ENCODE measurements at places on chromosomes 1 and 21.

GRCh38 chr1:233357595-233358397 is 30.3 kb downstream of the MAP3K21 start:
- DNase-seq = no peak

DNA sequence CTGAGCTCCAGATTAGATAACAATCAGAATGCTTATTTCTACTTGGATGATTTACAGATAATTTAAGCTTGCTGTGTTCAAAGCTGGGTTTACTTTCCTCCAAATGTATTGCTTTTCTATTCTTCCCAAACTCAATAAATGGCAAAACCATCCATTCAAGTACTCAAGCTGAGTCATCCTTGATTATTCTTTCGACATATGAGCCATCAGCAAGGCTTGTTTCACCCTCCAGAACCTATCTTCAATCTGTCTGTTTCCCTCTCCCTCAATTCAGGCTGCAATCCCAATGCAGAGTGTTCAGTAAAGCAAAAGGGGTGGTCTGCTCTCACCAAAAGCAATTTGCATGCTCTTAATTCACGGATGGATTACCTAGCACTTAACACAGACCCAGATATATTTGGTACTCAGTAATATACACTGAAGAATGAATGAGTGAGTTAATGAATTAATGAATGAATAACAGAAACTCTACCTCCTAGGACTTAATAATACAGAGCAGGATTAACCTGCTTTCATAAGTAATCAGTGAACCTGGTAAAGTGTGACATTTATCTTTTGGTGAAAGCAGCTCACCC is 41.9 kb downstream of the DDR2 start:
- no peak for DNase-seq

- no peak for DNase-seq
Measured at GRCh38 chr1:230791986-230792564, 44.9 kb downstream of the CAPN9 start.

- no peak for DNase-seq
Measured at GRCh38 chr1:204080163-204080903, 7.4 kb downstream of the SOX13 start.

DNA sequence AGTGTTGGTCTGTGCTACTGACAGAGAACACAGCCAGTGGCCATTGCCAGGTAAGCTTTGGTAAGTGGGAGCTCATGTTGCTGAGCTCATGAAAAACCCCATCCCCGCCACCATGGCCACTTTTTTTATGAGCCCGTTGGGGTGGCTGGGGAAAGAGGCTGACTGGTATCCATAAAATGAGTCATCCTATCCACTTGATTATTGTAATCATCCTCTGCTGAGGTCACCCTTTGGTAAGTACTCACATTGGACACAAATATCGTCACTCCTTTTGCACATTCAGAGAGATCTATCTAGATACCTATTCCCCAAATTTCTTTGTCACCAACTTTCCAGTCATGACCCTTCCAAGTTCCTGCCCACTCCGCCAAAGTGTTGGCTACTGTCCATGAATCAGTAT is 22.0 kb downstream of the SLAMF7 start:
- no peak for DNase-seq

DNA sequence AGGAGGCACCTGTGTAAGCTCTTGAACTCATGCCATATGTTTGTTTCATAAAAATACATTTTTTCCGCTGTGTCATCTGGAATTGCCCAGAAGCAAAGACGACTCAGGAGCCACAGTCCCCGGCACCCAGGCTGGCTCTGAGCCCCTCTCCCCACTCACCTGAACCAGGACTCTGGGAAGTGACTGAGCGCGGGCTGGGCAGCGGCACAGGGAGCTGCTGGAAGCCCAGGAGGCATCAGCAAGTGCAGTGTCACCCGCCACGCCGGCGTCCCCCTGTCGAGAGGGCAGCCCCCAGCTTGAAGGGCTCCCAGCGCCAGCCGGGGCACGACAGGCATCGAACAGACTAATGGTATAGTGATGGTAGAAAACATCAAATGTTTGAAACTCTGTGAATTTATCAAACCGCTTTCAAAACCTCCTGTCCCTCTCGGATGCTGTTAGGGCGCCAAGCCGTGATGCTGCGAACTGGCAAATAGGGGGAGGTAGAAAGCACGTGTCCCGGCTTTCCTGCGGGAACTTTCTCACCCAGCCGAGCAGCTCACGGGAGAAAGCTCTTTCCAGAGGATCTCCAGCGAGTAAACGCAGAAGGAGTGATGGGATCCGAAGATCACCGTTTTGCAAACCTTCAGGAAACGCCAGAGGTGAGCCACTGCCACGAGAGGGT is 57.8 kb upstream of the COL18A1 start:
- no peak for DNase-seq

GRCh38 chr1:170284951-170285350 is 139.2 kb downstream of the NTMT2 start:
- DNase-seq = no peak

GRCh38 chr21:32728456-32728839 is 635 bp upstream of the SYNJ1 start:
- DNase-seq = no peak

- no peak for DNase-seq
Measured at GRCh38 chr1:28374297-28374696, 4.8 kb downstream of the PHACTR4 start.

DNA sequence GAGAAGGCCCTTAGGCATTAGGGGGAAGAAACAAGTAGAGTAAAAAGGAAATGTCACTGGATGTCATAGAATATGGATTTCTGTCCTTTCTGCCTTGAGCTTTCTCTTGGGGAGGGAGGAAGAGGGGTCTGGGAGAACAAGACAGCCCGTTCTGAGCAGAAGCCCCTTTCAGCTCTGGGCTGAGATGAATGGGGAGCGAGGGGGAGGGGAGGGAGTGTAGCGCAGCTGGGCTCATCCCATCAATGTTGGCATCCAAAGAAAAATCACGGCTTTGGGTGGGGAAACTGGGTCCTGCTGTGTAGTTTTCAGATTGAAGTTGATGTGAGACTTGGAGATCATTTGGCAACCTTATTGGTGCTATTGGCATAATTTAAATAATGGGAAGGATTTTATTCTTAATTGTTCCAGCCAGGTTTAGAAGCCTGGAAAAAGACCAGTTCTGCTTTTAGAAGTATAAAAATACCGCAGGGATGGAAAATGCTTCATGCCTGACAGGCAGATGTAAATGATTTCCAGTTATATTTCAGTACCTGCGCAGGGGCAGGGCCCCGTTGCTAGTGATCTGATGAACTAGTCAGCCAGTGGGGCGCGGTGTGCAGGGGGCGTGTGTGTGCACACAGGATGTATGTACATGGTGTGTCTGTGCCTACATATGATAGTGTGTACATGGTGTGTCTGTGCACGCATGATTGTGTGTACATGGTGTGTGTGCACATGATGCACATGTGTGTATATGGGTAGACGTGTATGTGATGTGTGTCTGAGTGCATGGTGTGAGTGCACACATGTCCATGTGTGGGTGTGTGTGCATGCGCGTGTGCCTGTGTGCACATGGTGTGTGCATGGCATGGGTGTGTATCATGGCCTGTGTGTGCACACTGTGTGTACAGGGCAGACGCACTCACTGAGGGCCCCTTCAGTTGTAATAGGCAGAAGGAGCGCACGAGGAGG is 36.0 kb downstream of the ABCG1 start:
- no peak for DNase-seq

DNA sequence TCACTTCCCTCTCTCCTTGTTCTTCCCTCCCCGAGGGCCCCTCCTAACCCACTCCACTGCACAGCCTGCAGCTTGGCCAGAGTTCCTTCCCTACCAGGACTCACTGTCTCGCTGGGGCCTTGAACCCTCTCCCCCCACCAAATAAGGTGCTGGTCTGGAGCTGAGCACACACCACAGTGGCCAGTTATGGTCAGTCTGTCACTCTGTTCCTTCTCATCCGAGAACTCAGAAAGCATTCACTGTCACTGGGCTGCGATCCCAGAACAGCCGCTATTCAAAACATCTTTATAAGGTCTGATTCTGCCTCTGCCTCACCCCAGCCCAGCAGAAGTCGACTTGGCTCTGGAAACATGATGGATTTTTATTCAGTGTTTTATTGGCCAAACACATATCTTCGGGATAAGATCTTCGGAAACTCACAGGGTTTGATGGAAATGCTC is 19.8 kb upstream of the LBR start:
- DNase-seq = no peak

GRCh38 chr1:157833145-157833544 is 8.5 kb downstream of the CD5L start:
- no peak for DNase-seq

DNA sequence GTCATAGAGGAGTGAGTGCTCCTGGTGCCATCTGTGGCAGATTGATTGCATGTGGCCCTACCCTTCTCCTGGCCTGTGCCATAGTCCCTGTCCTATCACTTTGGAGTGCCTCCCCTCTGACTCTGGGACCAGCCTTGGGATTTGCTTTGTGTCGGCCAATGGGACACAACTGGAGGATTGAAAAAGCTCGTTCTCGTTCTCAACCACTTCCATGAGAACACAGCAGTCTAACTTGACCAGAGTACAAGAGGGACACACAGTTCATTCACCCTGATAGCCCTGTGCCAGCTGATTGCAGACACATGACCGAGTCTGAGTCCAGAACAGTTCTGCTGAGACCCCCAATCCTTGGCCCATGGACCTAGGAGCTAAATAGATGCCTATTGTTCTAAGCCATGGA is 47.8 kb downstream of the C1orf198 start:
- DNase-seq = no peak

DNA sequence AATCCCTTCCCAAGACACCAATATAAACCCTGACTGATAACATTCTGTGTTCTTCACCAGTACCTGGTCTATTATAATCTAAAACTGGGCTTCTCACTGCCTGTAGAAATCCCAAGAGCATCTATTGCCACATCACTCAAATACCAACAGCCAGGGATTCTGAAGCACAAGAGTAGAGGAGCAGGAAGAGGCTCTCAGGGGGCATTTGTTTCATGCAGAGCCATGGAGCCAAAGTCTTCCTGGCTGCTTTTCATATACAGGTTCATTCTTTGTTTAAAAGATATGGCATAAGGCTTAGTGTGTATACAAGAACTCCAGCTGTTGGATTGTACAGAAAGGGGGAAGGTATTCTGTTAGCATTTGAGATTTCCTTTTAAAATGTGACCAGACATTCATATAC is 38.2 kb upstream of the USH2A start:
- no peak for DNase-seq

GRCh38 chr1:236211815-236212214 is 69.5 kb downstream of the GPR137B start:
- DNase-seq = no peak

- DNase-seq = no peak
Measured at GRCh38 chr1:161768986-161769672, 3.0 kb downstream of the ATF6 start.

GRCh38 chr1:85421179-85421578 is 43.8 kb downstream of the DDAH1 start:
- DNase-seq = no peak

DNA sequence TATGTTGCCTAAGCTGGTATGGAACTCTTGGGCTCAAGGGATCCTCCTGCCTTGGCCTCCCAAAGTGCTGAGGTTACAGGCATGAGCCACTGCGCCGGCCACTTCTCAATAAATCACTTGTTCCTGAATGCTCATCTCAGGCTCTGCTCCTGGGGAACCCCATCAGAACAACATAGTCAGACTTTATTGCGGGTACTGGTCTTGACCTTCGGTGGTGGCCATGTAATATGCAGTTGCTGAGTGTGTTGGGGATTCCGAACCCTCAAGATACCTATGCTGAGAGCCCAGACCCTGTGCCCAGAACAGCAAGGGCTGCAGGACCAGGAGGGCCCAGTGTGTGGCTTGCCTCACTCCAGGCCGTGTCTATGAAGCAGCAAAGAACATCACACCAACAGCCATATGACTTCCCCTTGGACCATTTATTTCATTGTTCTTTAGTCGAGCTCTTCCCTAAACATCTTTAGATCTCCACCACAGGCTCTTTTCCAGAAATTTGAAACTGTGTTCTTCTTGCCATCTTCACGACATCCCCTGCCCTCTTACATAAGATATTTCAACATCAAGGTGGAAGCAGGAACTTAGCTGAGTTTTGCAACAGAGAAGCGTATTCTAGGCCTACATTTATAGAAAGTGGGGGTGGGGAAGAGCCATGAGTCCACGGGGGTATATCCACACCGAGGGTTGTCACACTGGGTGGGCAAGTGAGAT is 12.7 kb upstream of the SDHB start:
- DNase-seq = no peak

DNA sequence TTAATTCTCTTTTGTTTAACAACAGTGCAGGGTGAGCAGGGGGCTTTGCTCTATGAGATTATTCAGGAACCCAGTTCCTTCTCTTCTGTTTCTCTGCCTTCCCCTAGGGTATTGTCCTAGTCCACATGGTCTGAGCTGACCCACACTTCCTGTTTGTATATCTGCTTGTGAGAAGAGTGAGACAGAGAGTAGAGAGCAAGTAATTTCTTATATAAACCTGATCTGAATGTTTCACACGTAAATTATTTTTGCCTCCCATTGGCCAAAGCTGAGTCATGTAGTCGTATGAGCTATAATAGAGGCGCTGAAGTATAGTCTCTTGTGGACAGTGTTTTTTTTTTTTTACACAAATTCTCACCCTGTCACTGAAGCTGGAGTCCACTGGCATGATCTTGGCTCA is 134.2 kb upstream of the SERTAD4 start:
- no peak for DNase-seq

GRCh38 chr1:2506007-2506860 is 20.2 kb downstream of the PANK4 start:
- no peak for DNase-seq

DNA sequence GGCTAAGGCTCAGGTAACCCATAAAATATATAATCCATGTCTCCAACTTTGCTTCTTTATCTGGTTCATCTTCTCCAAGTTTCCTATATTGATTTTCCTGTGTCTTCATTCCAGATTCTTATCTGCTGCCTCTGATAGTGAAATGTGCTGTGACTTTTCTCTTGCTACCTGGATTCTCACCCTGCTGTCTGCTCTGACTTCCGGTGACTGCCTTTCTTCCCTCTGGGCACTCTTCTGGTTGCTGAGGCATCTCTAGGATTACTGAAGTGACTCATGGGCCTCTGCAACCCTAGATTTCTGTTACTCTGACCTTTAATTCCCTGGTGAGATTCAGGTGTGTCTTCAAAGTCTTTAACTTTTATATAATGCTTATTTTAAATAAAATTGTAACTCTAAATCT is 46.9 kb downstream of the GIPC2 start:
- no peak for DNase-seq

- no peak for DNase-seq
Measured at GRCh38 chr1:7781501-7781900, 2.6 kb upstream of the PER3 start.

DNA sequence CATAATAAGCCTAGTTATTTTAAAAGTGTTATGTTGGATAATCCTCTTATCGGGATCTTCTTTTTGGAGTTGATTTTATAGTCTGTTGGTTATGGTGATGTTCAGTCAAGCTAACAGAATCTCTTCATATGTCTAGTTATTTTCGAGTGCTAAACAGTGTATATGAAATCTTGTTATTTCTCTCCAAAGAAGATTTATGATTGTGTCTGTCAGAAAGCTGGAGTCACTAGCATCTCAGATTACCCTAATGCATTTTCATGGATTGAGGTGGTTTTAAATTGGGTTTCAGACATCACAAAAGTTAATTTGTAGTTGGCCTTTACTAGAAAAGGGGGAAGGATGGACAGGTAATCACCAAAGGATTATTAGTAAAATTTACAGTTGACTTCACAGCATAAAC is 13.3 kb downstream of the MAEL start:
- no peak for DNase-seq

GRCh38 chr1:20089328-20090077 is 19.5 kb downstream of the PLA2G5 start:
- DNase-seq = no peak

- DNase-seq = no peak
Measured at GRCh38 chr1:58459911-58460310, 86.6 kb downstream of the OMA1 start.

- peak; percentile 43 for DNase-seq
Measured at GRCh38 chr1:85297855-85298629, 21.6 kb upstream of the BCL10 start.

GRCh38 chr21:25640202-25640942 is 1.3 kb downstream of the JAM2 start:
- no peak for DNase-seq
